ENCODE measurements at places on chromosomes 3 and 15.

DNA sequence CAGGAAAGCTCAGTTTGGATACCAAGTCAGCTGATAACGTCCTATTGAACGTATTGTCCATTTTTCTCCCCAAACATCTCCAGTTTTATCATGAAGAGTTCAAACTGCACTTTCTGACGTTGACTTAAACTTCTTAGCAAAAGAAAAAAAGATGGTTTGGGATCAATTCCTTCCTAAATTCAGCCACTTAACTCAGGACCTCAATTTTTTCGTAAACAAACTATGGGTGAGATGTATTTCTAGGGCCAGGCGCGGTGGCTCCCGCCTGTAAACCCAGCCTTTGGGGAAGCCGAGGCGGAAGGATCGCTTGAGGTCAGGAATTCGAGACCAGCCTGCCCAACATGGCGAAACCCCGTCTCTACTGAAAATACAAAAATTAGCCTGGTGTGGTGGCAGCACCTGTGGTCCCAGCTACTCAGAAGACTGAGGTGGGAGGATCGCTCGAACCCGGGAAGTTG, 464 bp upstream of the MRPS25 start:
- no peak for DNase-seq

GRCh38 chr3:159528251-159528895, 460.3 kb upstream of the IL12A start:
- no peak for DNase-seq

DNA sequence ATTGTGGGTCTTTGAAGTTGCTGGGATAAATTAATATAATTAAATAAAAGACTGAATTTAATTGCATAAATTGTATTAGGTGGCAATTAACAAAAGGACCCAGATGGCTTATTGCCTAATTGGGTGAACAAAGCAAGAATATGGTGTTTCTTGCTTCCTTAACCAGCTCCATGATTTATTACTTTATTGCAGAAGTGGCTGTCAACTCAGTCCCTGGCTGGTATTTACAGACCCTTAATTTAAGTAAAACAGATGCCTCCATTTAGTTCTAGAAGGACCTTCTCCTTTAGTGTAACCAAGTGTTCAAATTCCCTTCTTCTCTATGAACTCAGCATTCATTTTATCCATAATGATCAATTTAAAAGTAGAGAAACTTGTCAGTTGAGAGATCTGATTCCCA, 35.1 kb downstream of the DPH3 start:
- DNase-seq: no peak

- DNase-seq: peak; percentile 100
Measured at GRCh38 chr3:9779721-9780457, 10.1 kb upstream of the CAMK1 start.

GRCh38 chr3:166263460-166263859, 426.2 kb upstream of the BCHE start:
- DNase-seq: no peak

DNA sequence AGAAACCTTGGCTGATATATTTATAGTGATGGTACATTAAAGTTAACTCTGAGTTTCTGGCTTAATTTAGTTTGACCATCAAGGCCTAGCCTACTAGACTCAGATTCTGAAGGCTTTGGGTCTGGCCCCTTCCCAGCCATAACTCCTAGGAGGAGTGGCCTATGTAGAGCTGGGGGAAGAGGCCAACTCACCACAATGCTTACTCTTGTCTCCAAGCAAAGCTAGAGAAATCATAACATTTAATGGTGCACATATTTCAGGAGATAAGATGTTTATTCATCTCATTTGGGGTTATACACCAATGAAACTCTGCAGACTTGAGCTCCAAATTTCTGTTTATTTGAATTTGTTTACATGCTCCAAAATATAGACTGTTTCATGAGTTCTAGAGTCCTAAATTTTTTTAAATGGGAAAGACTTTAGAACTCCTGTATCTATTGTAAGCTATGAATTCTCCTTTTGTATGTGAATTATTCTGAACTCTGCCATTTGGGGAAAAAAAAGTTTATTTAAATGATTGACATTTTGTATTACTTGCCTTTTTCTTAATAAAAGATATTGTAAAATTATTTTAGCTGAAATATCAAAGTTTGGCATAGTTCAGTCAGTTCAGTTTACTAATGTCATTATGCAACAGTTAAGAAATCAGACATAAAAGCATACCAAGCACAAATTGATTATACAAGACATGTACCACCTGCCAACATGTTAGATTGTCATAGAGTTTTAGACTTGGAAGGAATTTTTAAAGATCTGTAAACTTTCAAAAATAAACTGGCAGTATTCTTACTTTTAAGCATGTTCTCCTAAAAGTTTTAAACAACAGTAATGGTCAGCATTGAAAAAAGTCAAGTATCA, 143.4 kb upstream of the NR2E3 start:
- DNase-seq: no peak

GRCh38 chr15:81792646-81793045, 253.2 kb downstream of the MEX3B start:
- no peak for DNase-seq

DNA sequence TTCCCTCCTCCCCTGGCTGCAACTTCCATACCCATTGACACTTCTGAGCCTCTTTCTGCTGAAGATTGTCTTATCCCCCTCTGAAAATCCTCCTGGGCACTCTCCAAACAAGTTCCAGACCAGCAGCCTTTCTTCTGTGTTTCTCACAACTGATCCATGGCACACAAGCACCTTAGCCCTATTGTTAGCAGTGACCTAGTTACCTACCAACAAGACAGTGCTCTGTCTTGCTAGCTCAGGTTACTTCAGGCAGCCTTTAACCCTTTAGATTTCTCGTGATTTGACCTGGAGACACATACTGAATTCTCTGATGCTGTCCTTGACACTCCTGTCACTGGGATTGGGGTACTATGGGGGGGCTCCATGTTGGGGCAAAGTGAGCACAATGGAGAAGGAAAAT, 82.1 kb downstream of the GTF2E1 start:
- DNase-seq: no peak

DNA sequence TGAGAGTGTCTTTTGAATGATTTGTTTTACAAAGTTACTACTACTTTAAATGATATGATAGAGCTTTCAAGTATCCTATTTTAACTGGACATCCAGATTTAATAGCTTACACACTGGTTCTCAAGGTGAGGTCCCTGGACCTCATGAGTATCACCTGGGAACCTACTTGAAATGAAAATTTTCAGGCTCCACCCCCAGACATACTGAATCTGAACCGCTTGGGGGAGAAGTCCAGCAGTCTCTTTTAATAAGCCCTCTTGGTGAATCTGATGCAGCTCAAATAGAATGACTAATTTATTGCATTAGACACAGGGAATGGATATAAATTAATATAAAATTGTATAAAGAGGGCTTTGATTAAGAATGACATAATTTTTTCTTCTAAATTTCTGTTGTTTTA, 29.4 kb upstream of the SLITRK3 start:
- no peak for DNase-seq

DNA sequence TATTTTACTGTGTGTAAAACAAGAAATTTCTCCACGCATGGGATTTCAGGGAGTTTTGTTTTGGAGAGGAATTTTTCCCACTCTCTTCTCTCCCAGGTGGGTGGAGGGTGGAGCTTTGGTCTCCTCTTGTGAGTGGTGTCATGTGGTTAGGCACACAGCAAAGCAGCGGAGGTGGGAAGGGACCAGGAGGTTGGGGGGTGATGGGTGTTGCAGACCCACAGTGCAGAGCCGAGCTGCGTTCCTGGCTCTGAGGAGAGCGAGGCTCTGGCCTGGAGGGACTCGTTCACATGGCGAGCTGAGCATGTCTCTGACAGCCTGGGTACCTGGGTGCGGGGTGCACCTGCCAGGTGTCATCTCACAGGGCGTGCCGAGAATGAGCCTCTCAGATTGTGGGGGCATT, 87.8 kb downstream of the RYR3 start:
- DNase-seq: no peak

GRCh38 chr3:171163101-171164066, 136.9 kb upstream of the SLC2A2 start:
- peak; percentile 62 for DNase-seq

DNA sequence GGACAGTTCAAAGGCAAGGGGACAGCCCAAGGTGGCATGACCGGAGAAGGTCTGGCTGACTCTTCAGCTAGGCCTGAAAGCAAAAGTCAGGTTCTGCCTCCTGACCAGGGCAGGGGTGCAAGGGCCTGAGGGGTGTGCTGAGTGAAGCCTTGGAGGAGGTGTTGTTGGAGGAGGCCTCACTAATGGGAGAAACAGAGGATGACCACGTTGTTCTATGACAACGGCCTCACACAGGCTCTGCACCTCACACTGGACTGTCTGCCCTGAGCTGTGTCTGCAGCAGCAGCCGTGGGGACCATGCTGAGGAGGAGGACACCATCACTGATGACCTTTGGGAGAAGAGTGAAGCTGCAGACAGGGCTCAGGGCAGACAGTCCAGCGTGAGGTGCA, 116.9 kb upstream of the ABHD17C start:
- DNase-seq: no peak

GRCh38 chr15:96428742-96429141, 98.2 kb downstream of the NR2F2 start:
- no peak for DNase-seq

DNA sequence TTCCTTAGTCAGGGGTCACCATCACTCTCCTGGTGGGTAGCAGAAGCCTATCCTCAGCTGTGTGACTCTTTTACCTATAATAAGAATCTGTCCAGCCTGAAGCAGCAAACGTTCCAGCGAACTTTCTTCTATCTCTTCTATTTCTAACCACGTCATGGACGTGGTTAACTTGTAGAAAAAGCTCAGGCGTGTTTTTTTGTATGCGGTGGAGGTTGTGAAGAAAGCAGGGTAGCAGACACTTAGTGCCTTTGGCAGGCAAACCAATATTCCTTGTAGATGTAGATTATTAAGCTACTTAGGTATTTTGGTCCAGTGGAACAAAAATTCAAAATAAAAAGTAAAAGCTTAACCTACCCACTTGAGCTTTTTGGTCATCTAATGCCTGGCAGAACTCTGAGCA, 31.8 kb upstream of the GPR171 start:
- DNase-seq: no peak

- DNase-seq: no peak
Measured at GRCh38 chr3:154304936-154305335, 19.4 kb downstream of the DHX36 start.

GRCh38 chr3:52408466-52408865, 36.4 kb downstream of the SEMA3G start:
- DNase-seq: no peak

DNA sequence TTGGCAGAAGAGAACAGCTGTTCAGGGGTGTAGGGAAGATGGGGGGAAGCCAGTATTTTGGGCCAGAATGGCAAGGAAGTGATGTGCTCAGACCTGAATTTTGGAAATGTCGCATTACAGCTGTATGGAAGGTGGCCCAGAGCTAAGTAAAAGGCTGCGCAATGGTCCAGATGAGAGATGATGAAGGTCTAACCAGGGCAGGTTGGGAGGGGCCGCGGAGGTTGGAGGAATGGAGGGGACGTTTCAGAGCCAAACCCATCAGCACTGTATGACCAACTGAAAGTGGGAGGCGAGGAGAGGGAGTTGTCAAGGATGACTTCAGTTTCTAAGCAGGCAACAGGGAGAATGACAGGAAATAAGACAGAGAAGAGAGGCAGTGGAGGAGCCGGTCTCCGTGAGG, 60.8 kb downstream of the ADCY5 start:
- no peak for DNase-seq

DNA sequence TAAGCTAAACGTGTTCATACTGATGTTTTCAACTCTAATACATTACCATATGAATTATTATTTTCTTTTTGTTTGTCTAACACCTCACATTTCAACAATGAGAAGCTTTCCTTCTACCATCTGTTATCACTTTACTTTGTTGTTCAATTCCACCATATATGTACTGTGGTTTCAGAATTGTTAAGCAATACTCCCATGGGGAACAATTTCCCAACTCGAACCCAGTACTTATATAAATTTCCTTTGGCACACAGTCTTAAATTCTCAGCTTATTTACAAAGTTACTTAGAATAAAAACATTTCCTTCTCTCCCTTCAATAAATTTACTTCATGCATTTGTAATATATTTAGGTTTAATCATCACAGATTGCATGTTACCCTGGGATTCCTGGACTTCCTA, 1764.4 kb downstream of the OTOL1 start:
- DNase-seq: no peak

DNA sequence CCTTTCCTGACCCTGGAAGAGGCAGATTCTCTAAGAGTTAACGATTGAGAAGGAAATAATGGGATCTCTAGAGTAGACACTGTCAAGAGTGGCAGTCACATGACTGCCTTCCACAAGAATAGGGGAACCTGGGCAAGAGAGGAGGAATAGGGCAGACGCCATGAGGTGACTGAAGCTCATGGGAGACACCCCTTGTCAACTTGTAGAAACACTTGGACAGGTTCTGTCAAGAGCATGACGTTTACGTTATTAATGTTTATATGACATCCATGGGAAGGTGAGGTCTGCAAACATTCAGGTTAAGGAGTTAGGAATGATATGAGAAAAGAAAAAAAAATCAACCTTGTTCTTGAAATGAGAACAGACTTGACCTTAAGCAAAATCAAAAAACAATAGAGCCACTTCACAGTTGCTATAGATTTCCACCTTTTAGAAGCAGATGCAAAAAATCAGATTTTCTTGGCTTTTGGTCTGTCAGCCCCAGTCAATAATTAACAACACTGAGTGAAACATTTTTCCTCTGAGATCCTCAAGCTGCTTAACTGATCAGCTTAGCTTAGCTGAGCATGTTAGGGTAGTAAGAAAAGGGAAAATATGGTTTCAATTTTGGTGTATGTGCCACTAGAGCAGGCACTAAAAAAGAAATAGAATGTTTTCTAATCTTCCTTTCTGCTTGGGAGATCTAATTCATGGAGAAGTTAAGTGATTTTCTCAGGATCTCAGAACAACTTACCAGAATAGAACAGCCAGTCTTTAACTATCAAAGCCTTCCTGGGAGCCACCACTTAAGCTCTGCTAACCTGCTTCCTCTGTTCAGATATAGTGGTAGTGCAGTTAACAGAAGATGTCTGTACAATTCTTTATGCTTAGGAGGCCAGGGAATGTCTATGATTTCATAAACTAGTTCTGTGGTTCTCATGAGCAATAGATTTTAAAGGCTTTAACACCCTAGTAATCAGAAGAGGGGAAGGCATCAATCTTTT, 116.9 kb downstream of the B3GALNT1 start:
- DNase-seq: no peak

DNA sequence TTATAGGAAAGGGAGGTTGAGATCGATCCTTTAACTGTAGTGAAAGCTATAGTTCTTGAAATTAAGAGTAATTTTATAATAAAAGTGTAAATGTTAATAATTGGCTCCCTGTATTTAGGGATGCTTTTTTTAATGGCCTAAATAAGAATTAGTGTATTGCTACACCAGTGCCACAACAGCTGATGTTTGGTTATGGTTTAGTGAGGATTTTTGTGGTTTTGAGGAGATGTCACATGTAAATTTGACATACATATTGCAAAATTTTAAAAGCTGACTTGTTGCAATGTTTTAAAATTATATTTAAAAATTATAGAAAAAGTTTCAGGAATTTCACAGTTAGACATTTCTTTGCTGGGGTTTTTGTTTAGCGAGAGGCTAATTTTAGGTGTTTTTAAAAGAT, 3.9 kb downstream of the TSC22D2 start:
- DNase-seq: peak; percentile 56

Measured in AML-193 (cell line).